A549 treated with ZK216348 at 1 μM for 4 hours (cell line): ENCODE measurements at places on chromosomes 11 and 22. TPM values are rescaled to one million over a fixed set of nuclear protein-coding genes. Genes with fewer than 3 reads are reported as not detected.

KCTD14 gene
- total RNA-seq: 1.3 to 2.1 TPM (median 1.7 TPM) in 5 replicates

MMP8 gene
- not detected in 5 replicates for total RNA-seq

FAM227A gene
- total RNA-seq: 0.68 to 1.1 TPM (median 0.95 TPM) in 5 replicates

PHF21B gene
- 0.81 to 1.2 TPM (median 1.0 TPM) in 5 replicates for total RNA-seq

SAC3D1 gene
- total RNA-seq: 27.0 to 62.7 TPM (median 56.1 TPM) in 5 replicates

OR8D1 gene
- not detected in 5 replicates for total RNA-seq

OR4X2 gene
- total RNA-seq: not detected in 5 replicates

ADAMTS8 gene
- total RNA-seq: 0.28 to 0.76 TPM (median 0.57 TPM) in 5 replicates

KRTAP5-8 gene
- total RNA-seq: not detected in 5 replicates
